ENCODE measurements at places on chromosomes 2 and 18.

DNA sequence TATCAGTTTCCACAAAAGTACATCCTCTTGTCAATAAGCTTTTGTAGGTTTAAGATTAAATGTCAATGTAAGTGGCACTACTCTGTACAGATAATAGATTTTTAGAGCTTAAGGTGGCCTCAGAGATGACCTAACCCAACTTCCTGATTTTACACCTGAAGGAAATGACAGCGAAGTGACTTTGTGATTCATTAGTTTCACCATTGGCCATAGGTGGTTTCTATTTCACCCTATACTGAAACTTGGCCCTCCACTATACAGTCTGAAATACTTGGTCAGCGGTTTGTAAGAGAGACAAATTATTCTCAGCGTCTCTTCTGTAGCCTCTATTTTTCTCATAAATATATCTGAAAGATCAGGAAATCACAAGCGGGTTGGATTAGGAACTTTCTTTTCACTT, 330.4 kb upstream of the FAM98A start:
- no peak for DNase-seq

GRCh38 chr2:151379169-151379568, 21.8 kb downstream of the TNFAIP6 start:
- DNase-seq, result no peak

DNA sequence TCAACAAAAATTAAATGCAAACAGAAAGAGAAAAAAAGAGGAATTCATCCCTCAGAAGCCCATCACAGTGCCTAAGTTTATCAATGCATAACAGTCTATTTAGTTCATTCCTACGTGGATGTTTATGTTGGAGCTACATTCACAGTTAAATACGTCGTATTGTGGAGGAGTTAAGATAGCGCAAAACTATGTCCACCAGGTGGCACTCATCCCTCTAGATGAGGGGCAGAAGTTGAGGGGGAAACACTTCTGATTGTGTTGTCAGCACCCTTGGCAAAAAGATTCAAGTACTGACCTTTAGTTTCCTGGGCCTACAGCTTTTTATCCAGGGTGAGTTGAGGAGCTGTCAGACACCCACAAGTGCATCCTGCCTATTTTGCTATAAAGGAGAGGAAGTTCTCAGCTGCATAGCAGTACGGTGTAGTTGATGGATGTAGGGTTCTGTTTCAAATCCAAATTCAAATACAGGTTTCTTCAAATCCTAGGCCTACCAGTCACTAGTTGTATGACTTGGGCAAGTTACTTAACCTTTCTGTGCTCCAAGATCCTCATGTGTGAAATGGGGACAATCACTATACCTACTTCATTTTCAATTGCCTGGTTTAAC, 26.8 kb upstream of the MYO1B start:
- peak; percentile 12 for DNase-seq

- no peak for DNase-seq
These were observed 66.4 kb downstream of the UBE2E3 start for GRCh38 chr2:181046833-181047232.

DNA sequence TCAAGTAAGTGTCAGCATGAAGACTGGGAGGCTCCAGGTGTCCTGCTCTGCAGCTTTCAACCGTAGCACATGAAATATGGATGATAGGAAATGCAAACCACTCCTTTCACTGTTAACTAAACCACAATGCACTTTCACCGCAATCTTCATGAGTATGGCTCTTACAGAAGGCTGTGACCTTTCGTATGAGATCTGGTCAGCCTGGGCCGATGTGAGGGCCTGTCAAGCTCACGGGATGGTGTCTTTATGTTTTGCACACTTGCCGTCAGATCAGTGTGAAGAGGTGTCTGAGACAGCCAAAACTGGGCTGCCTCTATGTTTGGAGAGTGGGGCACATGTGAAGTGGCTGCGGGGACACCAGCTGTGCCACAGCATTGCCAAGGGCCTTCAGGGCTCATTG, 62.8 kb upstream of the AFF3 start:
- DNase-seq, result no peak

- DNase-seq, result no peak
These were observed 87.3 kb downstream of the HNRNPLL start for GRCh38 chr2:38515155-38516074.

DNA sequence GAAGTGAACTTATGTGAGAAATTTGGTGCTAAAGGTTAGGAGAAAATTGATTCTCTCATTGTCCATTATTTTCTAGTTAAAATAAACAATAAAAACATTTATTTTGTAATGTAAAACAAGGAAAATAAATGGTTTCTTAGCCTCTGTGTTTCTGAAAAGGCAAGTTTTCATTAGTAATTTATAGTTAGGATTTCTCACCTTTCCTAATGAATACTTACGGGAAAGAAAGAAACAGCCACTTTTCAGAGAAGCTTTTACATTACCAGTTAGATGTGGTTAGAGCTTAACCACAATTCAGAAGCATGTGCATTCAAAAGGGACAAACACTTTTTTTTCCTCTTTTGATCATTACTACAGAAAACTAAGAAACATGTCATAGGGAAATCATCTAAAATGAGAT, 18.8 kb downstream of the NEMP2 start:
- no peak for DNase-seq

DNA sequence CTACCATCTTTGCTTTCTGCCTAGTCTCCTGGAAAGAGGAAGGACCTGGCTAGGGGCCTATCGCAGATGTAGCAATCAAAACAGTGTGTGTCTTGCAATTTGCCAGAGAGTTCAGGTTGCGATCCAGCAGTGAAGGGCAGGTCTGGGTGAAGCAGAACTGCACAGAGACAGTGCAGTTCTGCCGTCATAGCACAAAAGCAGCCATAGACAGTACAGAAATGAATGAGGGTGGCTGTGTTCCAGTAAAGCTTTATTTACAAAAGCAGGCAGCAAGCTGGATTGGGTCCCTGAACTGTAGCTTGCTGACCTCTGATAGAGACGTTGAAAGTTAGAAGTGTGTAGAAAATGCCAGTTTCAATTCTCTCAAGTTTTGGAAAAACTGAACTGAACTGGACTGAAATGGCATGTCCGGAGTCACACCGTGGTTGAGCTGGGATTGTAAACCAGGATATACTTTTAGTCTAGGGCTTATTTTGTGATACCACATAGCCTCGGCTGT, 186.8 kb downstream of the LTBP1 start:
- no peak for DNase-seq

Data from stimulated activated CD8-positive, alpha-beta memory T cell treated with anti-CD3 and anti-CD28 coated beads, Interleukin-7, amount 100 ng/mL, for 1 hour (primary cell).